Hematopoietic multipotent progenitor cell treated with erythropoietin and hydrocortisone succinate and interleukin-3 and kit ligand, for 6 days (in vitro differentiated cells): ENCODE measurements at places on chromosomes 11 and 22.

DNA sequence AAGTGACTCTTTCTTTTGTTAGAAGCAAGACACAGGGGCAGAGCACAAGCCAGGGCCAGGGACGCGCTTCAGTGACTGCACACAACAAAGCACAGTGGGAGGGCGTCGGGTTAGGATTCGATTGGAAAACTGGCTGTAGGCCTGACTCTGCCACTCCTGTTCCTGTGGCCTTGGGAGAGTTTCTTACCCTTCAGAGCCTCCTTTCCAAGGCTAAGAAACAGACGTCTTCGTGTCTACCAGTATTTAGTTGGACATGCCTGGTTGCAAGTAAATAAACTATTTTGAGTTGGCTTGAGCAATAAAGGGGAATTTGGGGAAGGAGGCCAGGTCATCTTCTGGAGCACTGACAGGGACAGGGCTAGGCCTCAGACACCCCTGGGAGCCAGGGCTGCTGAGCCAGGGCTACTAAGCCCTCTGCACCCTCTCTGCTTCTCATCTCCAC, 549.1 kb downstream of the INSC start:
- no peak for DNase-seq

- no peak for DNase-seq
These were observed 350.5 kb downstream of the CNTN5 start for GRCh38 chr11:99371257-99371656.

DNA sequence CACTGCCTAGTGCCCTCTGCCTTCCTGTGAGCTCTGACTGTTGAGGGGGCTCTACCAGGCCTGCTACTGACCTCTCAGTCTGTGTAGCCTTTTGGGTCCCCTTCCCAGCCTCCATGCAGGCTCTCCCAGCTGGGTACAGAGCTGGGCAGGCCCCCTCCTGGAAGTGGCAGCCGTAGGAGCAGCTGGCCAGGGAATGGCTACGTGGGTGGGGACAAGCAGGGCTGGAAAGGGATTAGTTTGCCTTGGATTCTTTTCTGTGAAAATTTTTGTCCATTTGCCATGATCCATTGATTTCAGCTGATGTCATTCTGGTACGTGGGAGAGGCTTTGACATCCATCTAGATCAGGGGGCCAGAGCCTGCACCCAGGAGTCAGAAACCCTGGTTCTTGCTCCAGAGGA, 23.9 kb upstream of the NECTIN1 start:
- no peak for DNase-seq

- no peak for DNase-seq
These were observed 908.5 kb downstream of the BRD1 start for GRCh38 chr22:48919187-48919590.
